Activated T-helper 1 cell treated with anti-CD3 and anti-CD28 coated beads, Interleukin-12 subunit alpha, Interleukin-12 subunit beta, Interleukin-2, Interleukin-4 antibody, amounts not matched to agents 30 ng/mL and 10 ng/mL and 1 ng/mL, durations not matched to agents 14 hours and 24 hours and 36 hours (primary cell): ENCODE measurements at places on chromosomes 12 and 14. TPM values are rescaled to one million over a fixed set of nuclear protein-coding genes. Genes with fewer than 3 reads are reported as not detected.

DNA sequence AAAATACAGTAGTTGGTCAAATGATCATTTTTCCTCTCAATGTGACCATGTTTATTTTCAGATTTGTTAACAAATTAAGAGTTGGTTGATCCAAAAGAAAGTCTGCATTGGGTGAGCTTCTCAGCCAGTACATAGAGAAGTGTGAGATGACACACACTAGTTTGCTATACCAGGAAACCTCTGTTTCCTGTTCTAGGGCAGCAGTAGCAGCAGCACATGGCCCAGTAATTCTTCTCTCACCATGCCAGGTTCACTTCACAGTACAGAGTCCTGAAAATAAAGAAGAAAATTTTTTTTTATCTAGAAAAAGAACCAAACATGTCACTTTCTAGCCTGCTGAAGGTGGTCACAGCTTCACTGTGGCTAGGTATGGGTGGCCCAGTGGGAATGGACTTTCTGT is 250.2 kb upstream of the OR4E1 start:
- peak; percentile 36 for DNase-seq

GRCh38 chr12:40376533-40377267 is 151.9 kb downstream of the LRRK2 start:
- no peak for DNase-seq

Gene RTL1
- total RNA-seq = not detected in 2 replicates

Gene CD63
- total RNA-seq = 183 and 198 TPM in 2 replicates
